ENCODE measurements at places on chromosomes 13 and 19.

DNA sequence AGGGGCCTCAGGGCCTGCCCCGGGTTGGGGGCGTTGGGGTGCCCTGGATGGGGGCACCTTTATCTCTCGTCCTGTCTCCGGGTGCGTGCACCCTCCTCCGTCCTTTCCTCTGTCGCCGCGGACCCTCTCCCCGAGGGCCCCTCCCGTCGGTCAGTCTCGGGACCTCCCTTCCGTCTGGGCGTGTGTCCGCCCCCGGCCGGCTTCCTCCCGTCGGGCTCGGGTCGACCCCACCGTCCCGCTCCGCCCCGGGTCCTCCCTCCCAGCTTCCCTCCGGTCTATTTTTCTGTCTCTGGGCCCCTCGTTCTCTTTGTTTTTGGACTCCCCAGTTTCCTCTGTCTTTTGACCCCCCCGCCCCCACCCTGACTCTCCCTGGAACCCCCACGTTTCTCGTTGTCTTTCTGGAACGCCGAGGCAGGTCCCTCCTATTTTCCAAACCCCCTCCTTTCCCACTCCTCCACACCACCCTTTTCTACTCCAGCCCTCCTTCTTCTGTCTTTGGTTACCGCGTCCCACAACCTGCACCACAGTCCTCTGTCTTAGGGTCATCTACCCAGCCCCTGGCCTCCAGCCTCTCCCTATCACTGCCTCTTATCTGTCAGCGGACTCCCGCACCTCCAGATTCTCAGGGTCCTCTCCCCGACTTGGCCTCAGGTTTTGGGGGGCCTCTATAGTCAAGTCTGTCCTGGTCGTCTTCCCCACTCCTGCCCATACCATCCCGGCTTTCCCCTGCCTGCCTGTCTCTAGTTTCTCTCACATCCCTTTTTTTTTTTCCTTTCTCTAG, 757 bp downstream of the EGLN2 start:
- peak; percentile 70 for DNase-seq

DNA sequence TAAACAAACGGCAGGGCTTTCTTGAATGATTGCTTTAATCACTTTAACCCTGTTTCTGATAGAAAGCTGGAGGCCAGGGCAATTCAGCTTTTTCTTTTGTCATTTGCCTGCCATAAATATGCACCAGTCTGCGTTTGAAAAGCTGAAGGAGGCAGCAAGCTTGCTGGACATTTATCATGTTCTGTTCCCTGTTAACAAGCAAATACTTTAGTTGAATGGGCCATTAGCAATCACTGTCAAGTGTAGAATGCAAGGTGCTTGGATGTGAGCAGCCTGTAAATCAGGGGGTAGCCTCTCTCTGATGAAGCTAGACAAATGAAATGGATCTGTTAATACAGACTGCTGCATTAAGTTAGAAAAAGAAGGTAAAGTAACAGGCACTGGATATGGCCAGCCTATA, 7.6 kb downstream of the EFNB2 start:
- no peak for DNase-seq

- DNase-seq, result no peak
Measured at GRCh38 chr13:73497430-73497829, 438.6 kb downstream of the KLF5 start.

DNA sequence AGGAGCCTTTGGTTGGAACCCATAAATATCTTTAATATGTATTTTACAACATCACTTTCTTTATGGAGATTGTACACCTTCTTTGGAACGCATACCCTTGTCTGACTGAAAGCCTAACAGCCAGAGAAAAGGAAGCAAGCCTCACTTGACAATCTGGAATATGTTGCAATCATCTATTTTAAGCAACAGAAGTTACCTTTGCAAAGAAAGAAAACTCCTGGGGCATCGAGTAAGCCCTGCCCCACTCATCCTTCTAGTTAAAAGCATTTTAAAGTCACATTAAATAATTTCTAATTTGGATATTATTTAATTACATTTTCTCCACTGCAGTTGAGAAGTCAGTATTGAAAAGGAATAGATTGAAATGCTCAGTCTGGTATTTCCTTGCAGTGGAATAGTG, 542.7 kb downstream of the MYO16 start:
- DNase-seq, result no peak

DNA sequence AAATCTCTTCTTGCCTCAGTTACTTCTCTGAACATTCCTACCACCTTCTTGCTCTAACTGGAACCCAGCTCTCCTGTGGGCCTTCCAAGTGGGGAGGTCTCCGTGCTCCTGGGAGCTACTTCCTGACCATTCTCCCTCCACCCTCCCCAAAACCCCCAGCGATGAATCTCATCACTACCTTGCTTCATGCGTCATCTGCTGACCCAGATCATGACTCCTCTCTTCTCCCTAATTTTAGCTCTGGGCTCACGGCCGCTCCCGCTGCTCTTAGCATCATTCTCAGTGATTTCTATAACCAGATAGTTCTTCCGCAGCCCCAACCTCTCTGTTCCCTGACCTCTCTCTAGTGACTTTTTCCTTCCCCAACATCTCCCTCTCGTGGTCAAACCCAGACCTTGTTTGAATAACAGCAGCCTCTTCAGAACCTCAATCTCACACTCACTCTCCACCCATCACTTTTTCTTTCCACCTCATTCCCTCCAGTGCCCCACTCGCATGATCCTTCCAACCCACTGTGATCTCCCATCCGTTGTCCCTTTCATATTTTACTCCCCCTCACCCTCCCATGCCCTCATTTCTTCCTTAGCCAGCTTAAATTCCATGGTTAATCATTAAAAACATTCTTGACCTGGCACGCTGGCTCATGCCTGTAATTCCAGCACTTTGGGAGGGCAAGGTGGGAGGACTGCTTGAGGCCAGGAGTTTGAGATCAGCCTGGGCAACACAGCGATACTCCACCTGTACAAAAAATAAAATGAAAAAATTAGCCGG, 21.8 kb downstream of the MRPS12 start:
- DNase-seq, result no peak

DNA sequence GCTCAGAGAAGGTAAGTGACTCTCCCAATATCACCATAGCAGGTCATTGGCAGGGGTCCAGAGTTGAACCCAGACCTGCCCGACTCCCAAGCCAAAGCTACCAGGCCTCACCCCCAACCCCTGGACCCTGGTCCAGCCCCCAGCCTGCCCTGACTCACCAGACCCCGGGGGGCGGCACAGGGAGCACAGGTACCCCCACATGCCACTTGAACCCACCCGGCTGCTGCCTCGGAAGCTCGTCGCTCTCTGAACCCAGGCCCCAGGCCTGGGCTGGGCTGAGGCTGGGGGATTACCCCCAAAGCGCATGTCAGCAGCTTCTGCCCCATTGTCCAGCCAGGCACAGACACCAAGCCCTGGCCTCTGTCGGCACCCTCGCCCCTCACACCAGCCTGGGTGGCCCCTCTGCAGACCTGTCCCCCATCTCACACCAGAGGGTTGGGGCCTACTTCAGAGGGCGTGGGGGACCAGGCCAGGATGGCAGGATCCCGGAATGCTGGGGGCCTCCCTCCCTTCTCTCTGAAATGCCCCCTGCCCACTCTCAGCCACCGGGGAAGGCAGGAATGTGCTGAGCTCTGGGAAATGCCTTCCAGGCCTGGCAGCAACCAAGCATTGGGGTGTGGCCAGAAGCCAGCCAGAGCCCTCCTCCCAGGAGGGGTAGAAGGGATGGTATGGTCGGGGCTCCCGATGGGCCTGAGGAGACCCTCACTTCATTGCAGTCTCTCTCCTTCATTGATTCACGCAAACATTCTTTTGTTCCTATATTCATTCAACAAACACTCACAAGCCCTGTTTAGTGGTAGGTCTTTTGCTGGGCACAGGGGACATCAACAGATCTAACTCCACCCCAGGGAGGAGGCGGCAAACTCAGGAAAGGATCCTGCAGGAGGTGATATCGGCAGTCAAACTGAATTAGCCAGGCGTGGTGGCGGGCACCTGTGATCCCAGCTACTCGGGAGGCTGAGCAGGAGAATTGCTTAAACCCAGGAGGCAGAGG, 1.7 kb upstream of the PRX start:
- DNase-seq, result no peak

DNA sequence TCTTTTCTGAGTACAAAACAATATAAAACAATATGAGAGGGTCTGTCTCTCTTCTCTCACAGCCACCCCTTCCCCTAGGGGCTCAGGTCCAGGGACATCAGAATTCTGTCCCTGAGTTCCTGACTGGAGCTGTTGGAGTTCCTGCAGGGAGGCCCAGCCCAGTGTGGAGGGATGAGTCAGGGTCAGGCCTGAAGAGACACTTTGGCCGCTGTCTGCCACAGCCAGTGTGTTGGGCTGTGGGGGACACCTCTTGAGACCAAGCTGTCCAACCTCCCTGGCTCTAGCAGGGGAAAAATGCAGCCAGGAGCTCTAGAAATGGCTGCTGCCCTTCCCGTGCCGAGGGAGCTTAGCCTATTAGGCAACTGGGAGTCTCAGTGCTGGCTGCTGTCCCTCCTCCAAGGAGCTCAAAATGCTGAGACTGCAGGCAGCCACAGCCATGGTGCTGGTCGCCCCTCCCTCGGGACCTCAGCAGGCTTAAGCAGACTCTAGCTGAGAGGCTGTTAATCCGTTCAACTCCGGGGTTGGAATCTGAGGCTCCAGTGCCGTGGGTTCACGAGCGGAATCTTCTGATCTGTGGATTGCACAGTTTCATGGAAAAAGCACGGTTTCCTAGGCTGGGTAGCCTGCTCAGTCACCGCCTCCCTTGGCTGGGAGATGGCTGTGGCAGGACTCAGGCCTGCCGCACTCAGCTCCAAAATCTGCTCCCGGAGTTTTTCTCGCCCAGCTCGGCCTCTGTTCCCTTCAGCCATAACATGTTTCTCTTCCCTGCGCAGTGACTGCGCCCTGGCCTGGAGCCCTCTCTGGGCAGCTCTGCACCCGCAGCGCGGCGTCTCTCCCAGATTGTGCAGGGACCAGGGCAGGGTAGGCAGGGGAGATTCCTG, 3.8 kb upstream of the ZNF626 start:
- peak; percentile 6 for DNase-seq

GRCh38 chr13:69202996-69203395, 904.6 kb upstream of the ATXN8OS start:
- no peak for DNase-seq

DNA sequence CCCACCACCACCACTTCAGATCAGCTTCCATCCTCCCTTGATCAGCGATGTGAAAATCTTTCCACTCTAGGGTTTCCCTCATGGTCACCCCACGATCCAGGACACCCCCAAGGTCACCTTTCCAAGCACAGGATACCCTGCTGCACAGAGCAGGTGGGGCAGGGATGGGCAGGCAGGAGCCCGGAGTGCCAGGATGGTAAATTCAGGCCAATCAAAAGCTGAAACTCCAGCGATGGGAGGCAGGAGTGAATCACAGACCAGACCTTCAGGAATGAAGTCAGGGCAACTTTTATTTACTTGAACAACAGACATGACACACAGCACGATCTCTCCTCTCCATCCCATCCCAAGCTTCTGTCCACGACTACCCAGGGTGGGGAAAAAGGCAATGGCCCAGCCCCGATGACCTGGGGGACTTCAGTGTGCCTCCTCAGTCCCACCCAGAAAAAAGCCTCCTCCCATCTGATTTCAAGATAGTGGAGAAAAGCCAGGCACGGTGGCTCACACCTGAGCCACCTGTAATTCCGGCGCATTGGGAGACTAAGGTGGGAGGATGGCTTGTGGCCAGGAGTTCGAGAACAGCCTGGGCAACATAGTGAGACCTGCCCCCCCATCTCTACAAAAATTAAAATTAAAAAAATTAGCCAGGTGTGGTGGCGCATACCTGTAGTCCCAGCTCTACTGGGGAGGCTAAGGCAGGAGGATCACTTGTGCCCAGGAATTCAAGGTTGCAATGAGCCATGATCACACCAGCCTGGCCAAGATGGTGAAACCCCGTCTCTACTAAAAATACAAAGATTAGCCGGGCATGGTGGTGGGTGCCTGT, 39.2 kb downstream of the ZSWIM4 start:
- no peak for DNase-seq

- no peak for DNase-seq
Measured at GRCh38 chr19:29546583-29547190, 20.9 kb downstream of the VSTM2B start.

GRCh38 chr19:1520203-1520780, 3.6 kb upstream of the PLK5 start:
- no peak for DNase-seq

Measured in GM03348 (cell line).